ENCODE measurements at places on chromosomes 2 and 18.
A peak's percentile ranks its signal among the peaks of the same experiment; 100 is the strongest.

GRCh38 chr2:215536510-215536909 is 100.6 kb upstream of the FN1 start:
- DNase-seq: no peak

DNA sequence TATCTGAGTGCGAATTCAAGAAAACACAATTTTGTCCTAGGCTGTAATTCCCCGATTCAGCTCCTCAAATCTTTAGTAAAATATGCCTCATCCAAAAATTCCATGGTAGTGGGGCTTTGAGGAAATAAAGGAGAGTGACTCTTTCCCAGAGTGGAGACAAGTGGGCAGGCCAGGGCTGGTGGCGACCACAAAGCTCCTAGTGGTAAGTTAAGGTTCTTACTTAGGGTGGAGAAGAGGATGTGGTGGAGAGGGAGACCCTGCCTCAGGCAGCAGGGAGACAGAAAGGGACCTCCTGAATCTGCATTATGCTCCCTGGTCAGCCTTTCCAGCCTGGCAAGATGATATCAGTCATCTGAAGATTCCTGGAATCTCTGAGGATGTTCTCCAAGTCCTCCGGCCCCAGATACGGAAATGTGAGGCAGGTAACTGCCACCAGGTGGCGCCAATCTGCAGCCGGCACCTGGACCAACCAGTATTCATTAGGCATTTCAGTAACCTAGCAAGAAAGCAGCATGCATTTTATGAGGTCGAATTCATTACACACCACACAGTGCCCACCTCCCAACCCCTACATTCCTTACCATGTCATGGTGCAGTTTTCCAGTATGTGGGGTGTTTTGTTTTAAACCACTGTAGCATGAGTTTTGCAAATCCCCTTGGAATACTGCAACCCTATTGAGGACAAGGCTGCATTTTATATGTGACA is 106.4 kb downstream of the POLE4 start:
- peak; percentile 24 for DNase-seq

- DNase-seq: no peak
Measured at GRCh38 chr2:30797381-30798015, 9.7 kb downstream of the CAPN13 start.

DNA sequence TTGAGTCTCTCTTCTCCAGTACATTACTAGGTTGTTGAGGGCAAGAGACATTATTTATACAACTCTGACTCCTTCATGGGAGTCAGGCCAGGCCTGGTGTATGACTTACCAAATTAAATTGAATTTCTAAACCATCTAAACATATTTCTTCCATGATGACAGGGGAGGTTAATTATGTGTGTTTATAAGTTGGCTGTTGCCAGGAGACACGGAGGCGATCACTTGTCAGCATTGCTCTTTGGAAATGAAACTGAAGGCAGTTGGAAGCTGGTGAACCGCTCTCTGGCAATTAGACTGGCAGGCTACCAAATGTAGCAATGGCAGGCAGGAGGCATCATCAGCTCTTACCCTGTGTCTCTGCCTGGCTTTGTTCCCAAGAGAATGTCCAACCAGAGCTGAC is 241.4 kb downstream of the KCNS3 start:
- DNase-seq: no peak

DNA sequence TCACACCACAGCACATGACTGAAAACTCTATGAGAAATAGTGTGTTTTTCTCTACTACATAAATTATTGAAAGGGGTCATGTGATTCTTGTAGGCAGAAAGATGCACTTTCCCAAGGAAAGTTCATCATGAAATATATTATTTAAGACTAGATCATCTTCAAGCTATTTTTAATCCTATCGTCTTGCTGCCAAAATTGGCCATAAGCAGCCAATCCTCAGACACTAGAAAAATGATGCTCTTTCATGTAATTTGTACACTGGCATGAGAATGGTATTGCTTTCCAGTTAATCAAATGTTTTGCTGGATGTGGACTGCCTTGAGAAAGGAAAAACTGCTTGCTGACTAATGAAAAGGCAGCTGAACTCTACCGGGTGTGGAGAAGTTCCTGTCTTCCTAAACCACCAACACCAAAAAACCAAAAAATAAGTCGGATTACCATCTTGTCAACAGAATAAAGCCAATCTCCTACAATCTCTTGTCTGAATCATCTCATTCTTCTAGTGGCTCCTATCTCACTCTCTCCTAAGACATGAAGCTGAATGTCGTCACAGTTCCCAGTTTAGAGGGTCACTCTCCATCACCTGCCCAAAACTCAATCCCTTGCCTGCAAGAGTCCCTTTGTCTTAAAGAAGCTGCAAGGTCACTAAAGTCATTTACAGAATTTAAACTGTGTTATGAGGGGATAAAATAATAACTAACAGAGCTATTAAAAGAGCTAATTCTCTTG is 5.3 kb downstream of the BCL2 start:
- no peak for DNase-seq

GRCh38 chr18:23716516-23716915 is 27.3 kb downstream of the LAMA3 start:
- no peak for DNase-seq

GRCh38 chr2:10271509-10271908 is 31.2 kb upstream of the HPCAL1 start:
- no peak for DNase-seq

- DNase-seq: no peak
Measured at GRCh38 chr2:27123302-27124150, at the start of gene ABHD1. Gene ABHD1, plus strand, starts transcription at chr2:27123815. Its CDS starts 134 bp downstream, at chr2:27123949.

GRCh38 chr2:137897082-137897481 is 67.2 kb upstream of the HNMT start:
- no peak for DNase-seq

- DNase-seq: no peak
Measured at GRCh38 chr2:190583507-190584337, 49.2 kb upstream of the NEMP2 start.

DNA sequence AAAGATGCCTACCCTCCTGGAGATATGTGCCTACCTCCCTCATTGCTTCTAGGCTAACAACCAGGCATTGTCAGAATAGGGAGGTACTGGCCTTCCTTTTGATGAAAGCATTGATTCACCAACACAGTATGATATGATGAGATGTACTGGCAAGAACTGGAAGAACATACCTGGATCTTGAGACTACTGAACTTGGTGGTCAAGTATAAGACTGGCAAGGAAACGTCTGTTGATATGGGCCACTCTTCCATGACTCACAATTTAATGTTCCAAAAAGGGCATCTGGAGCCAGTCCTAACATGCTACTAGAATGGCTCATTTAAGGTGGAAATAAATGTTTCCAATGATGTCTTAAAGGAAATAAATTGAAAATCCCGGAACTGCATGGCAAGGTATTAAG is 18.1 kb downstream of the DTNB start:
- DNase-seq: no peak

- peak; percentile 72 for DNase-seq
Measured at GRCh38 chr2:231714639-231715498, 6.5 kb downstream of the PTMA start.

GRCh38 chr2:134416637-134417036 is 162.8 kb downstream of the MGAT5 start:
- DNase-seq: no peak

- no peak for DNase-seq
Measured at GRCh38 chr2:66919286-66919685, 477.8 kb upstream of the ETAA1 start.

DNA sequence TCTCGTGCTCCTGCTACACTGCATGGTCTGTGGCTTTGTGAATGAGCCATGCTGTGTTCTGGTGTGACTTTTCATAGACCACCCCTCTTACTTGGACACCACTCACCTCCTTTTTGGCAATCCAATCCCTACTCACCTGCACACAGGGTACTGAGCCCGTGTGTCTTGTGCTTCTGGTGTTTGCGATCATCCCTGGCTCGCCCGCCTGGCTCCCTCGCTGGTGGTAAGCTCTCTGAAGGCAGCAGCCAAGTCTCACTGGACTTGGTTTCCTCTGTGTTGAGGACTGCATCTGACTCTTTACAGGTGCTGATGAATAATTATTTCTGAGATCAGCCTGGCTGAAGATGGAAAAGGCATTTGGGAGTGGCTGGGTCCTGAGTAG is 276.8 kb downstream of the TSN start:
- DNase-seq: no peak

DNA sequence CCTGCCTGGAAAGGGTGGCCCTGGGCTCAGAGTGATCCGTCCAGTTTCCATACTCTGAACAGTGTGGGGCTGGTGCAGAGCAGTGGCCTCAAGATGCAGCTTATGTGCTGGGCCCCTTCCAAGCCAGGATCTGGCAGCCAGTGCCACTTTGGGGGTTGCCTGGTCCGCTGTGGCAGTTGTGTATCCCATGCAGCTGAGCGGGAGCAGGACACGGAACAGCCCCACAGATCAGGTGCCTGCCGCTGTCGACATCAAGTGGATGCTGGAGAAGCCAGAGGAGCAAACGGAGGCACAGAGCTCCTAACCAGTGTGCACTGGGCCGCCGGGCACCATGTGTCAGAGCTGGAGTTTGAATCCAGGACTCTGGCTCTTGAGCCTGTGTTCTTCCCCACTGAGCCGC is 112.0 kb downstream of the CABLES1 start:
- no peak for DNase-seq

GRCh38 chr2:237982039-237982725 is 15.4 kb downstream of the UBE2F start:
- DNase-seq: no peak

GRCh38 chr2:70966681-70967080 is 11.7 kb upstream of the ANKRD53 start:
- DNase-seq: no peak

DNA sequence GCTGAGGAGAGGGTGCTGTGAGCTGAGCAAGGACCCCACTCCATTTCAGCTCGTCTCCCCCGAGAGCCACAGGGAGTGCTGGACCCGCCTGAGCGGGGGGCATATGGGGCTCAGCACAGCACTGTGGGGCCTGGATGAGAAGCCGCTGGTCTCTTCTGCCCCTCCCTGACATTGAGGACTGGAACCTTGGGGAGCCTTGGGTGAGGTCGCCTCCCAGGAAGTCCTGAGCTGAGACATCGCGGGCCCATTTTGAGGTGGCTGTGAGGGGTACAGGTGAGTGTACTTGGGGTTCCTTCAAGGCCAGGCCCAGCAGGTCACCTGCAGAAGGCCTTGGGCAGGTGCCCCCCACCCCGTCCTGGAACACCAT is 3.1 kb upstream of the AQP12A start:
- DNase-seq: no peak

GRCh38 chr18:21099442-21099841 is 12.2 kb downstream of the ROCK1 start:
- no peak for DNase-seq

DNA sequence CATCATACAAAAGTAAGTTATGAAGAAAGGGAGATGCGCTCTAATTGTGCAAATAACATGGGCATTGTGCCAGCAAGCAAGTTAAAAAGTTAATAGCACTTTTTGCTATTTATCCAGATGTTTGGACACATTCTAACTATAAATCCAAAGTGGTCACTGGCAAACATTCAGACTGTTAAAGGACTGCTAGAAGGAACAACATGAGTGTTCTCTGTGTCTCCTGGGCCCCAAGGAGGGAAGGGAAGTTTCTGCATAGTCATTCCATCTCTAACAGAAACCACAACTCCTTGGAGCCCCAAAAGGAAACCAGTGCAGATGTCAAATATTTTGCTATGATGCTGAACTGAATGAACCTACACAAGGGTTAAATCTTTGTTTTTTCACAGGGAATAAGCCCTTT is 213.3 kb upstream of the HNRNPA3 start:
- no peak for DNase-seq

DNA sequence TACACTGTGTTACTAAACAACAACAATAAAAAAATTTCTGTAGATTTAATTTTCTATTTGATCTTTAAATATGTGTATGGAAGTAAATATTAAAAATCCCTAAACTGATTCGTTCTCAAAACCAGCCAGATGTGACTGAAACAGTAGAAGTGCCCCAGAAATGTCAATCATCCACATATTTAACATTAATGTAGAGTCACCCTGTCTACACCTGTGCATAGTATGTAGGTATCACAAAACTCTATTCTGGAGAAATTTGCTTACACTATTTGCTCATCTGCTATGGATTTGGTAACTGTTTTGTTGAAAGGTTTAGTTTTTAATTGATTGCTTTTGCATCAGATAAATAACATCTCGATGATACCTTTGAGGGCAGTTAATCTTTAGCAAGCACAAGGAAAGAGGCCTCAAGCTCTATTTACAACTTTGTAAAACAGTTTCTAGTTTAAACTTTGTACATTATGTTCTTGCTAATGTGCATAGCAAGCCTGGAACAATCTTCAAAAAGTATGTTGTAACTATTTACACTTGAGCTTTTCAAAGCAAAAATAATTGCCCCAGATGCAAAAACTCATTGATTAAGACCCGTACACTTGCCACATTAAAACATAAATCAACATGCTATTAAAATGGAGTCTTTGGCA is 76.8 kb downstream of the PPP1R1C start:
- DNase-seq: no peak

DNA sequence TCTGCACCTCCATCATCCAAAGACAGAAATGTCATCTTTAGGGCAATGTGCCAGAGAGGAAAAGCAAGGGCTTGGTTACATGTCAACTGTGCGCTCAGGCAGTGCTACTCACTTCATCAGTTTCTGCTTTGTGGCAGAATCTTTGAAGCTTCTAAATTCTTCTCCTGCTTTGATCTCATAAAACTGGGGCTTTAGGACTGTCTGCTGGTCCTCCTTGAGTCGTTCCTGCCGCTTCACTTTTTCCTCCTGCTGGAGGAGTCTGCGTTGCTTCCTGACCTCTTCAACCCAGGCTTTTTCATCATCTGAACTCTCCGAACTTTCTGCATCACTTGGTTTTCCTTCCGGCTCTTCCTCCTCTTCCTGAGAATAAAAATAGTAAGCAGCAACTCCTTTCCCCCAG is 100.8 kb downstream of the NOL10 start:
- DNase-seq: no peak

GRCh38 chr2:11798701-11799435 is 52.4 kb downstream of the LPIN1 start:
- DNase-seq: no peak

DNA sequence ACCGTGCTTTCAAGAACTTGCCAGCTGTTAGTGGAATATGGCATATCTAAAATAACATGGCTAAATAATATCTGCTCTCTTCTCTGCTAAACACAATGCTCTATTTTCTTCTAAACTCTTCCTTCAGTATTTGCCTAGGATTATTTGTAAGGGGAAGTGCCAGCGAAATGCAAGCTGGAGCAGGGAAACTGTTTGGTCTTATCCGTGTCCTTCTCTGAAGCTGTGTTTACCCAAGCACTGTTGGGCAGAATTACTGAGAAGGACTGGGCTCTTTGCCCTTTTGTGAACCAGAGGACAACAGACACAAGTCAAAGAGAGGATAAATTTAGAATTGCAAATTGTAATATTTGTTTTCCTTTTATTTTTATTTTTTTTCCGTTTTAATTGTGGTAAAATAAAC is 23.6 kb downstream of the CPO start:
- DNase-seq: no peak

DNA sequence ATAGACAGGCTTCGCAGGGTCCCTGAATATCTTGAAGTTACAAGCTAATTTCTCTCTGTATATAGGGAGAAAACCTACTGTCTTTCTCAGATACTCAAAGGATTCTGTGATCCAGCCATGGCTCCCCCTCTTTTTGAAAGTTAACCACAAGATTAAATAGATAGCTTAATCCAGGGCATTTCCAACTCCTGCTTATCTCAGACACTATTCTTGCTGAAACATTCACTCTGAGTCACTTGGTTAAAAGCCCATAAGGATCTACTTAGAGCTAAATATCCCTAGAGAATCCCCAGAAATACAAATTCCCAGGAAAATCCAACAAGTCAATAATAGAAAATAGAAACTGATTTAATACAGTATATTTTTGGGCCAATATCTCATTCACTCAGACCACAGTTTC is 179.1 kb upstream of the LYPD1 start:
- DNase-seq: no peak

- DNase-seq: no peak
Measured at GRCh38 chr18:48933578-48934414, 17.0 kb downstream of the SMAD7 start.

GRCh38 chr18:34864836-34865497 is 154.9 kb downstream of the DTNA start:
- DNase-seq: no peak

Data from NCI-H526 (cell line).